ENCODE measurements at places on chromosomes 16 and 17.

- no peak for DNase-seq
Measured at GRCh38 chr17:2723997-2724783, 12.6 kb upstream of the CLUH start.

DNA sequence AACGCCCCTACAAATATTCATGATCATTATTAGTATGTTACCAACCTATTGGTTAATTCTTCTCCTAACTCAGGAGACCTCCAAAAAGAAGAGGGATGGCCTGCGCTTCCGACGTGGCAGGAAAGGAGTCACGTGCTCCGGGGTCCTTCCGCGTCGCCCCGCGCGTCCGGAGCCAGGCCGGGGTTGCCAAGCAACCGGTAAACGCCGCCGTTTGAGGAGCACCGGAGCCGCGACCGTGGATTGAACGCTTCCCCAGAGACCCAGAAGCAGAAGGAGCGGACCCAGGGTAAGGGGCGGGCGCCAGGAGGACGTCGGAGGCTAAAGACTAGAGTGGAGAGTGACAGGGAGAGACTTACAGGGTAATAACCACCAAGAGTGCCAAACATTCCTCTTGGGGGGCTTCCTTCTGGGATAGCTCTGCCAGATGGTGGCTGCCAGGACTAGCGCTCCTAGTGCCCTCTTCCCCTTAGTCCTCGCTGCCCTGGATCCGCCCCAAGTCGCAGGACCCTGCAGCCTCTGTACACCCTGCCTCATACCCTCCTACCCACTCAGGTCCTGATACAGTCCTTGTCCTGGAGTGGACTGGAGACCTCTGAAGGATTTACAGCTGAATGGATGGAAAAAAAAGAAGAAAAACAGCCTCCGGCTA lies at the start of gene DNAI2:
Gene DNAI2 (plus strand): TSS at position 175 of the 649 bp plus-strand sequence. CDS start 7,584 bp downstream, outside the sequence.
- DNase-seq = no peak

DNA sequence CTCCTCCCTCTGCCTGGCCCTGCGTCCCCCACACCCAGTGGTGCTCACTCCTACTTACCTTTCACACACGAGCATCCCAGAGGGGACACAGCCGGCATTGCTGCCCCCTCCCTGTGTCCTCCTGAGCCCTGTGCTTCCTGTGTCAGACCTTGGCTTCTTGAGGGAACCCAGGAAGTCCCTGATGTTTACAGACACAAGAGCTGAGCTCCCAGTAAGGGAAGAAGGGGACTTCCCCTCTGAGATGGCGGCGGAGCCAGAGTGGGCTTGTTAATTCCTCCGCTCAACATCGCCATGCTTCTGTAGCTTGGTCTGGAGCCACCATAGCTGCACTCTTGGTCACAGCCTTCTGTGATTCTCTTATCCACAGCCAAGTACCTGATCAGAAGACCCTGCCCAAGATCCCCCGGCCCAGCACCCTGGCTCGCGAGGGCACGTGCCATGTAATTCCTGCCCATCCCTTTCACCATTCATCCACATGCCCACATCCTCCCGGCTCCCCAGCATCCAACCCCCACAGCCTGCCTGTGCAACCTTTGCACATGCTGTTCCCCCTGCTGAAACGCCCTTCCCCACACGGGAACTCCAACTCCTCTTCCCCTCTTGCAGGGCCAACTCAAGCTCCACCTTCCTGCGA lies 127.4 kb upstream of the FOXF1 start:
- no peak for DNase-seq

DNA sequence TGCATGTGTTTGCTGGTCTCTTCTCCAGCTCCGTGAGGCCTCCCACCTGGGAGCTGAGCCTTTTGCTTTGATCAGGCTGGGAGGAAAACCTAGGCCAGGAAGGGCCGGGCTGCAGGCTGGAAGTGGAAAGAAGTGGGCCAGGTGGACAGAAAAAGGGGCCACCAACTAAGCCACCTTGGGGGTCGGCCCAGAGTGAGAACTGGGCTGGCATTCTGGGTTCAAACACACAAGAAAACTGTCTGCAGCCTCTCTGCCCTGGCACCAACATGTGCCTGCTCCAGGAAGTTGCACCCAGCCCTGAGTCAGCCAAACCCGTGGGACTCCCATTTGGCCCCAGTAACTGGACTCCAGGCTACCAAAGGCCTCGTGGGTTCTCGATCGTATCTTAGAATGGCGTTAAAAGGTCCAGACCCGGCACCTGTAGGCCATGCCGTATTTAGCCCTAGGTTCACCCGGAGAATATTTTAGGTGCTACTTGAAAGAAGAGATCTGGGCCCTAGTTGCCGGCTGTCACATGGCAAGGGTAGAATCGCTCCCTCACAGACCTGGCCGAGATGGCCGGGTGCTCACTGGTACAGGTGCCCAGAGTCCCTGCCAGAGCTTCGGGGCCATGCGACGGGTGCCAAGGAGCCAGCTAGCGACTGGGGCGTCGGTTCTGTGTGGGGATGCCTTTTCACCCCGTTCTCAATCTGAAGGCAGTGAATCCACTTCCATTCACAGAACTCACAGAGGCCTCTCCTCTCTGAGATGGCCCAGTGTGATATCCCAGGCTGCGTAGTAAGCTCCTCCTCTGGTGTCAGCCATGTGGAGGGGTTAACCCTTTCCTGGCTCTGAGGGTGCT lies 236.6 kb downstream of the MRTFB start:
- DNase-seq = no peak

DNA sequence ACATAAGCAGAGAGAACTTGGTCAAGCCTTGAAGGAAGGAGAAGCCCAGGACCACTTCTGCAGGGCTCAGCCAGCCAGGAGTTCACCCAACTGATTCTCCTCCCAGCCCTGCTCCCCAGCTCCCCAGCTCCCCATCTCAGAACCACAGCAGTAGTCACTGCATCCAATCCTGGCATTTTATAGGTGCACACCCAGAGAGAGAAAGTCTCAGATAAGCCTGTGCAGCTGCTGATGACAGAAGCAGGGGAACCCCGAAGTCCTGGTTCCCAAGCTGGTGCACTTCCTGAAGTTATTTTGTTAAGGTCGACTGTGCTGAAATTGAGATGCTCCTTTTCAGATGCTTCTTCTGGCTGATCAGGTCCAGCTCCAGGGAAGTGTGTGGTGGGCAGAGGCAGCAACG lies 6.6 kb downstream of the RNF112 start:
- DNase-seq = no peak

- no peak for DNase-seq
Measured at GRCh38 chr17:30103921-30104320, 12.7 kb upstream of the NSRP1 start.

DNA sequence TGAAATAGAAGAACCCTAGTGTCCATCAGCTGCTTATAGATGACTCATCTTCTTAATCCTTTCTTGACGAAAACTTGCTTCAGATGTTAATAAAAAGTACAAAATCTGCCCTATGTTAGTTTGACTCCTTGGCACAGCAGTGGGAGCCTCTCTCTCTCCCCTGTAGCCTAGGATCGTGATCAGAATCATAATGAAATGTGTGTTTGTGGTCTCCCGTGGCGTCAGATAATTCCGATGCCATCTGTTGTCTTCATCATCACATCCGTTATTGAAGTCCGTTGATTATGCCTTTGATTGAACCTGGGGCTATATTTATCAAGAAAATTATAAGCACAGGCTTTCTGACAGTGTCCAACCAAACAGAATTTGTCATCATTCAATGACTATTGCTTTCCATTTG lies 102.5 kb downstream of the BMERB1 start:
- DNase-seq = no peak

GRCh38 chr17:76382351-76382802 lies 2.0 kb upstream of the SPHK1 start:
- DNase-seq = no peak

DNA sequence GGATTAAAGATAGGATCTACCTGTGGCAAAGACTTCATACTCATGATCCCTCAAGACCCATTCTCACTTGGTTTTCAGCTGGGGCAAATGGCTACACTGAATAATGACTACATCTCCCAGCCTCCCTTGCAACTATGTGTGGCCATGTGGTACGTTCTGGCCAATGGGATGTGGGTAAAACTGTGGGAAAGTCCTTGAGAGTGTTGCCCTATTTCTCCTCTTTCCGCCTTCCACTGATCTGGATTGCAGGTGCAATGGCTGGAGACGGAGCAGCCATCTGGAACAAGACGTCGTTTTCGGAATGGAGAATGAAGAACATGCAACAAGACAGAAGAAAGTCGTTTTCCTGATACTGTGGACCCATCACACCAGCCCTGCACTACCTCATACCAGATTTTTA lies 48.5 kb downstream of the HAPSTR1 start:
- no peak for DNase-seq

DNA sequence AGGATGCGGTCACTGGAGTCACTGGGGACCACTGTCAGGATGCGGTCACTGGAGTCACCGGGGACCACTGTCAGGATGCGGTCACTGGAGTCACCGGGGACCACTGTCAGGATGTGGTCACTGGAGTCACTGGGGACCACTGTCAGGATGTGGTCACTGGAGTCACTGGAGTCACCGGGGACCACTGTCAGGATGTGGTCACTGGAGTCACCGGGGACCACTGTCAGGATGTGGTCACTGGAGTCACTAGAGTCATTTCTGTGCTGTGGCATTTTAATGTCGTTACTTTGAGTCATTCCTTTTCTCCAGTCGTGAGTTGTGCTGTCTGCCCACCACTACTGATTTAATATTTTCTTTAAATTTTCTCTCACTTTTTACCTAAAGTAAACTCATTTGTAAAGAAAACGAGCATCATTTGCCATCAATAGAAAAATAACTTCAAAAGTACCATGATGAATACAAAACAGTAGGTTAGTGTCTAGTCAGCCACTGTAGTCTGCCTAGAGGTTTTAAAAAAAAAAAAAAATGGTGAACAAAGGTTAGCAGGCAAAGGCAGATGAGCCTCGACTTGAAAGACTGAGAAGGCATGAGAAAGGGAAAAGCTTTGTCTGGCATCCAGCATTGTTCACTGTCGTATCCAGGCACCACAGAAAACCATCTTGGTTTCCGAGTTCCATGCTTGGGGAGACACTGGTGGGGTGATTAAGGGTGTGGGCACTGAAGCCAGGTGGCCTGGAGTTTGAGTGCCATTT lies 346.6 kb downstream of the SNX29 start:
- no peak for DNase-seq

- DNase-seq = no peak
Measured at GRCh38 chr16:17509194-17509593, 38.4 kb upstream of the XYLT1 start.

DNA sequence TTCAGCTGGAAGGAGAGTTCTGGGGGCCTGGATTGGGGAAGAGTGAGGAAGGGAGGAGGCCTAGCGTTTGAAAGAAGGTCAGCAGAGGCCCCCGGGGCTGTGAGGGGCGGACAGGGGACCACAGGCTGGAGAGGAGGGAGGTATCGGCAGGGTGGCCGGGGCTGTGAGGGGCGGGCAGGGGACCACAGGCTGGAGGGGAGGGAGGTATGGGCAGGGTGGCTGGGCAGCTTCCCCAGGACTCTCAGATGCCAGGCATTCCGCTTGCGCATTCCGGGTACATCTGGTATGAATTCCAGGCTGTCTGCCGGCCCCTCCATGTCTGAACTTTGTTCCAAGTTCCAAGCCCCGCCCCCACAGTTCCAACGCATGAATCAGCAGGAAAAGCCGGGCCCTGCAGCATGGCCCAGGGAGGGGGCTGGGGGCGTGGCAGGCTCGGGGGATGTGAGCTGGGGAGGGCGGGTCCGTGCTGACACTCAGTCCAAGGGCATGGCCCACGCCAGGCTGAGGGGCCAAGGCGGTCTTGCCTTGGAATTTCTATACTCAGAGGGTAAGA lies 4.3 kb upstream of the TLCD2 start:
- DNase-seq = peak; percentile 98

DNA sequence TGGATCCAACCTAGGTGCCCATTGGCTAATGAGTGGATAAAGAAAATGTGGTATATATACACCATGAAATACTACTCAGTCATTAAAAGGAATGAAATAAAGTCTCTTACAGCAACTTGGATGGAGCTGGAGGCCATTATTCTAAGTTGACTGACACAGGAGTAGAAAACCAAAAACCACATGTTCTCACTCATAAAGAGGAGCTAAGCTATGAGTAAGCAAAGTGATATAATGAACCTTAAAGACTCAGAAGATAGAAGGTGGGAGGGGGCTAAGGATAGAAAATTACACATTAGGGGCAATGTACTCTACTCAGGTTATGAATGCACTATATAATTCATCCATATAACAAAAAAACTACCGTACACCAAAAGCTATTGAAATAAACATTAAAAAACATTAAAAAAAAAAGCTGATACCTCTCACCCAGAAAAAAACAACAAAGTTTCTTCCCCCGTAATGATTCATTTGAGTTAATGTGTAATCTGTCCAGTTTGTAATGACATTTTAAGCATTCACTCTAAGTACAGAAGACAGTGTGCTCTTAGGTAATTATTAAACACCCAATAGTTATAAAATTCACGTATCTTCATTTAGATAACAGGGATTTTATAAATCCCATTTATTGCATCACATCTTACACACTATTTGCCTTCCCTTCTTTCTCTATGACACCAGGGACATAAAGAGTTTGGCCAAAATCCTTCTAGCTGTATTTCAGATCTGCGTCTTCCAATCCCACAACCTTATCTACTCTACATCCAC lies 941.5 kb downstream of the CDH11 start:
- DNase-seq = no peak

DNA sequence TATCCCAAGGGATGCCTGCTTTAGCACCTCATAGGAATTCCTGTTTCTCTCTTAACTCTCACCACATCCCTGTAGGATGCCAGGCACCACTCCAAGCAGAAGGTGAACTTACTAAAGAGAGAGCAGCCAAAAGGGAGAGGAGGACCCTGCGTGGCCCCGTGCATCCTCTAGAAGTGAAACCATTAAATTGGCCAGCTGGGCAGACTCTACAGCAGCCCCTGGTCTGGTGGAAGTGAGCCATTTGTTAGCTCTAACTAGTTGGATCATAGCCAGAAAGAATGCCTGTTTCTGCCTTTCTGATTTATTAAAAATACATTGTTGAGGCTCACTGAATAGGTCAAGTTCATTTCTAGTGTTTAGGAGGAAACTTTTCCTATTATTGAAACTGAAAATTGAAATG lies 22.3 kb downstream of the TMEM11 start:
- no peak for DNase-seq

GRCh38 chr16:51143196-51143977 lies 7.7 kb downstream of the SALL1 start:
- no peak for DNase-seq

DNA sequence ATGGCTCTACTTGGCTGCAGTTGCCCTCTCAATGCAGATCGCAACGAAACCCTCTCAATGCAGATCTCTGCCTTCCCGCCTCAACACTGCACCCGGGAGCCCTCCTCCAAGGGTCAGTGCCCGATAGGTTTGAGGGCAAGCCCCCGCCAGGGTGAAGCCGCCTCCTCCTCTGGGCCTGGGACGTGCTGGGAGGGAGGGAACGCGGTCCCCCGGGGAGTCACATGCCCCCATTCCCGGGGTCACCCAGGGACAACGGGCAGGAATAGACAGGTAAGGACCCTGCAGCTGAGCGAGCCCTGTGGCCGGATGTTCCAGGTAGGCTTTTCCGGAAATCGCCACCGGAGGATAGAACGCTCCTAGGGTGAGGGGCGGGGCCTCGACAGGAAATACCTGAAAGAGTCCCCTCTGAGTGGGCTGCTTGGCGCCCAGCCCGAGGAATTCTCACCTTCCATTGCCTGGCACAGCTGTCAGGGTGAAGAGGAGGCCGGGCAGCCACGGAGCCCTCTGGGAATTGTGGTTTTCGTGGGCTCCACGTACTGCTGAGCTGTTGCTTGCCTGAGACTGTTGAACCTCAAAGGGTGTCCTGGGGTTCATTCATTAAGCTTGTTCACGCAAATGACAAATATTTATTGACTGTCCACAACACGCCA lies 12.8 kb downstream of the ZNF174 start:
- DNase-seq = no peak
